Left cardiac atrium (tissue), 4 donors: ENCODE measurements at places on chromosomes 2 and 18. TPM values are rescaled to one million over a fixed set of nuclear protein-coding genes. Genes with fewer than 3 reads are reported as not detected.

DNA sequence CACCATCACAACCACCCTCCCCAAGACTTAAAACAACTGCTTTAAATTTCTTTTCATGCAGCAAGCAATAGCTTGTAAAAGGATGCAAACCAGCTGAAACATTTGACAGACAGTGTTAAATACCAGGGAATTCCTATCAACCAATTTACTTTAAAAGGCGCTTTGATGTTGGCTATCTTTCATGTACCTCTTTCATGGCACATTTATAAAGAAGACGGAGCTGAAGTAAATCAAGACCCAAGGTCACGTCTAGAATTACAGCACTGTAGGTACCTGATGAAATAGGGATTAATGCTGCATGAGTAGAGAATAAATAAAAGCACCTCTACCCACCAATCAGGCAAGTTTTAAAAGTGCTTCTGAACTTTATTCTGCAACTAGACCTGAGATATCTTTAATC lies 78.9 kb downstream of the SRBD1 start:
- DNase-seq, result no peak

The FAP gene
- 3.4 TPM for total RNA-seq

The DNER gene
- 32.9 TPM for total RNA-seq

GRCh38 chr2:181128199-181128598 lies 147.8 kb downstream of the UBE2E3 start:
- no peak for DNase-seq

DNA sequence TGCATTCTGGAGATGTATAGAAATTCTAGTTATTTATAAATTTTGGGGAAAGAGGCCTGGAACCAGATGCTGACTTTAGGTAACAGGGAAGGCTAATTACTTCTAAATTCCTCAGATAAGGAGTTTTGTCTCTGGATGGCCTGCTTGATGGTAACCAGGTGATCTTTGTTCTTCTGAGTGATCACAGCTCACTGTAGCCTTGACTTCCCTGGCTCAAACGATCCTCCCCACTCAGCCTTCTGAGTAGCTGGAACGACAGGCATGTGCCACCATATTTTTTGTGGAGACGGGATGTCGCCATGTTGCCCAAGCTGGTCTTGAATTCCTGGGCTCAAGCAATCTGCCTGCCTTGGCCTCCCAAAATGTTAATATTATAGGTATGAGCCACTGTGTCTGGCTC lies 54.4 kb upstream of the MSH6 start:
- no peak for DNase-seq

The IL37 gene
- total RNA-seq, result not detected

GRCh38 chr2:105118960-105119359 lies 81.1 kb downstream of the MRPS9 start:
- no peak for DNase-seq

The CD8B2 gene
- not detected for total RNA-seq

DNA sequence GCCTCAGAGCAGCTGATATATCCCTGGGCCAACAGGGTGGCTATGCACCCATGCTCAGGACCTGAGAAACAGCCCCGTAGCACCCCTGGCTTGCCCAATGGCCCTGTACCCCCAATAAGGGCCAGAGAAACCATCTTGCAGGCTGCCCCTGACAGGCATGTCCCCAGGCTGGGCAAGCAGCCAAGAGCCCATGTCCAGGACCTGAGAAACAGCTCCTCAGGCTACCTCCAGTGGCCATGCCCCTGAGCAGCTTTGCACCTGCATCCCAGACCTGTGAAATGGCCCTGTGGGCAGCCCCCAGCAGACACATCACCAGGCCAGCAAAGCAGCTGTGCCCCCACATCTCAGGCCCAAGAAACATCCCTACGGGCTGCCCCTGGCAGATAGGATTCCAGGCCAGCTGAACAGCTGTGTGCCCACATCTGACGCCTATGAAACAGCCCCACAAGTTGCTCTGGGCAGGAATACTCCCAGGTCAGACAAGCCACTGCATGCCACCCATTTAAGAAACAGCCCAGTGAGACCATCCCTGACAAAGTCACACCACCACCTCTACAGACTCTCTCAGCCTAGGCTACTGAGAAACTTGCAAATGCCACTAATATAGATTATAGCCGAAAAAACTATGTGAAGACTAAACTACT lies 84.1 kb downstream of the TMEM237 start:
- no peak for DNase-seq

The AGXT gene
- 0.24 TPM for total RNA-seq

- DNase-seq, result no peak
Measured at GRCh38 chr2:191165176-191165643, 14.4 kb upstream of the STAT4 start.

DNA sequence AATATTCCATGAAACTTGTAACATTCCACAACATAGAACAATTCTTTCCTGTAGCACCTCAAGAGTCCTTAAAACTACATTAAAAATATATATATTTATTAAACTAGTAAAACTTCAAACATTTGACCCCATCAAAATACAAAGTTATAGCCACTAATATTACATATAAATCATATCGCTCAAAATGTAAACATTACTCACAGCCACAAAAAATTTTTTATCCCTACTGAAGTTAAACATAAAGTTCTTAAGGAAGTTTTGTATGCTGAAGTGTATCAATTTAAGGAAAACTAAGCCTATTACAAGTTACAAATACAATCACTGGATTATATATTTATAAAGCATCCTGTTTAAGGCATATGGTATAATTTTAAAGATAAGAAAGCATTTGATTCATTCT lies 80.3 kb upstream of the DNER start:
- DNase-seq, result no peak

DNA sequence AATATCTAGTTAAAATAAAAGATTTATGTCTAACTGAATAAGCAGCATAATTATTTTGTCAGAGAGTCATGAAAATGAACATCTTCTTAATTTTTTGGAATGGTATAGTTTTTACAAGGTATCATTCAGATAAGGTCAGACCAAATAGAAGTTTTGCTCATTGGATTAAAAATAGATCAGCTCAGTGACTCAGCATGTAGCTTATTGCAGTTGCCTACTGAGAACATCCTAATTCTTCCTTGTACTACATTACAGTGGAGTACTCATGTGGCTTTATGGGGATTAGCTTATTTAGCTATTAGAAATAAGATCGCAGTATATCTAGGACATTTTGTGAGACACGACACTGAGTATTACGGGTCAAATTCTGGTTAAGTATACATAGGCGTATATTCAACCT lies 38.2 kb upstream of the PPM1B start:
- DNase-seq, result no peak

DNA sequence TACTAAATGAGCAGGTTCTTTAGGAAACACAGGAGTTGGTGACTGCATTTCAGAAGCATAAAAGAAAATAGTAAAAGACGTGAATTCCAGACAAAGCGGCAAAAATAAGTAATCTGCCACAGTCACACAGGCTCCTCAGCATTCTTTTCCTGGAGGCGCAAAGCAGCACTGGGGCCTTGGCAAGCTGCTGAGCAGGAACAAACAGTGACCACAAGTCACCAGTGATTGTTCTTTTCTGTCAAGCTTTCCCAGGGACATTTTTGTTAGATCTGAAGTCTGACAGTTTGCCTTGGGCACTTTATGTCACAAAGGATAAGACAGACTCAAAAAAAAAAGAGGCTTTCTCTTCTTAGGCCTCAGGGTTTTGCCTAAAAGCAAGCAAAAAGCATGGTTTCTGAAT lies 216.2 kb downstream of the CDH20 start:
- no peak for DNase-seq
